Activated T-helper 9 cell treated with anti-CD3 and anti-CD28 coated beads, Interleukin-2, amount 50 U/mL, for 16 hours (primary cell): ENCODE measurements at places on chromosomes 3 and 15.

GRCh38 chr3:182683453-182683852, 109.9 kb upstream of the ATP11B start:
- no peak for DNase-seq

DNA sequence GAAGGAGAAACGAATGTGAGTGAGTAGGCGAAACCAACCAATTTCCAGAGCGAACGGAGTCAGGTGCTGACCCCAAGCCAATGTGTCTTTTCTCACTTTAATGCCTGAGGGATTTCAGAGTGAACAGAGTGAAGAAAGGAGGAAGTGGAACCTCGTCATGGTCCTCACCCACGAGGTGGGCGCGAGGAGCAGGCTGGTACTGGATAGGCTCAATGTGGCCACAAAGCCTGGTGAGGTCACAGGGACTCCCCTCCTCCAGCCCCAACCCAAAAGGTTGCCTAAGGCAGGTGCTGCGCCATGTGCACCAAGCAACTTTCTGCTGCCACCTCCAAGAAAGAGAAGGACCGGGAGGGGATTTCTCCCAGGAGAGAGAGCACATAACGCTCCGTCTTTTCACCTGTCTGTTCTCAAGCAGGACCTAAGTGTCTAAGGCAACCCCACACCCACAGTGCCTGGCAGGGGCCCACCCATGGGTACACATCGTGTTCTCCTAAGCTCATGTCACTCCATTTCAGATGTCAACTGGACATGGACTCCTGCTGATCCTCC, 3.8 kb downstream of the NRROS start:
- DNase-seq = no peak

DNA sequence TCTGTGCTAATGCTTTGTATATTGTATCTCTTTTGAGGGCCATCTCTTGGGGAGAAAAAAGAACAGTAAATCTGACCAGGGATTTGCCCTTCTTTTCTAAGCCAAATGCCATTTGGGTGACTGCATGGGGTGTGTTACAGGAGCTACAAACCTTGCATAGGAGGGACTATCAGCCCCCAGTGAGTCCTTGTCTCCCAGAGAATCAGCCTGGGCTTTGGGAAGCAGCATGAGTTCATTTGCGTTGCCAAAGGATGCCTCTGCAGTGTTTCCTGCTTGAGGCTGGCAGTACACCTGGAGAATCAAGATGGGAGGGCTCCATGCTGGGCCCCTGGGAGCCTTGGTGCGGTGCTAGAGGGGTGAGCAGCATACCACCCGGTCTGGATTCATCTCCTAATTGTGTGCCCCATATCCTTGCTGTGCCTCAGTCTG, 49.6 kb upstream of the POLG start:
- DNase-seq = no peak

DNA sequence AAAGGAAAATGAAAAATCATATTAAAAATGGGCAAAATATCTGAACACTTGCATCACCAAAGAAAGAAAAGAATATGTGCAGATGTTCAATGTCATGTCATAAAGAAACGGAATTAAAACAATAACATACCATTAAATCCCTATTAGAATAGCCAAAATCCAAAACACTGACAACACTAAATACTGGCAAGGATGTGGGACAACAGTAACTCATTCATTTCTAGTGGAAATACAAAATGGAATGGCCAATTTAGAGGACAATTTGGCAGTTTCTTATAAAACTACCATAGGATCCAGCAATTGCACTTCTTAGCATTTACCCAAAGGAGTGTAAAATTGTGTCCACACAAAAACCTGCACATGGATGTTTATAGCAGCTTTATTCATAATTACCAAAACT, 542.5 kb upstream of the UBE2E2 start:
- DNase-seq = no peak

- no peak for DNase-seq
Observed at GRCh38 chr3:178685591-178685906, 149.3 kb downstream of the KCNMB2 start.

- DNase-seq = no peak
Observed at GRCh38 chr3:151985787-151986430, 112.5 kb downstream of the SUCNR1 start.
